Aorta (tissue), 5 donors: ENCODE measurements at places on chromosomes 3 and 15. TPM values are rescaled to one million over a fixed set of nuclear protein-coding genes. Genes with fewer than 3 reads are reported as not detected.

SLC22A14 gene
- total RNA-seq: 0.42 TPM

ARHGAP11A gene
- 4.3 TPM for total RNA-seq

NPAP1 gene
- not detected for total RNA-seq

PIERCE2 gene
- 2.7 TPM for total RNA-seq

UBAP1L gene
- 10.3 TPM for total RNA-seq

MRAS gene
- total RNA-seq: 46.3 TPM

BFSP2 gene
- total RNA-seq: not detected

RCCD1 gene
- 12.3 TPM for total RNA-seq

EPHA6 gene
- total RNA-seq: 2.8 TPM

GOLIM4 gene
- total RNA-seq: 44.6 TPM

GRCh38 chr3:78712270-78712669 is 1055.5 kb downstream of the ROBO1 start:
- no peak overlapping the region for H3K4me3 ChIP-seq
- H3K4me1 ChIP-seq: no peaks in the 10 kb centered on the region
- H3K36me3 ChIP-seq: no peaks in the 10 kb centered on the region
- H3K27ac ChIP-seq: no peak overlapping the region
- no peak for DNase-seq

DNA sequence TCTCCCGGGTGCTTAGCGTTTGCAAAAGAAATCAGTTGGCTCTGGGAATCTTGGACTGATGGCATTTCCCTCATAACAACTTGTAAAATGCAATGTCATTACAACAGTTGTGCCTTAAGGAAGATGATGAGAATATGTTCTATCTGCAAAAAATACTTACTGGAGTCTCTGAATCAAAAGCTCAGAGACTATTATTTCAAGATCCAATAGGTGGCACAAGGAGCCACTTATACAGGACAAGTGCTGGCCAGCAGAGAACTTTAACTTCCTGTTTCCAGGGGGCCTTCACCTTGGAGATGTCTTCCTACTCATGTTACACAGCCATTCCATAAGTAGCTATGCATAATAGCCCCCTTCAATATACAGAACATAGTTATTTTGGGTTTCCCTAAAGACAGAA is 8.9 kb upstream of the RPS27L start:
- no peak overlapping the region for H3K4me3 ChIP-seq
- H3K27me3 ChIP-seq: no peaks in the 10 kb centered on the region
- no peaks in the 10 kb centered on the region for H3K36me3 ChIP-seq
- H3K4me1 ChIP-seq: no peaks in the 10 kb centered on the region
- H3K27ac ChIP-seq: no peak overlapping the region
- no peak for DNase-seq

DNA sequence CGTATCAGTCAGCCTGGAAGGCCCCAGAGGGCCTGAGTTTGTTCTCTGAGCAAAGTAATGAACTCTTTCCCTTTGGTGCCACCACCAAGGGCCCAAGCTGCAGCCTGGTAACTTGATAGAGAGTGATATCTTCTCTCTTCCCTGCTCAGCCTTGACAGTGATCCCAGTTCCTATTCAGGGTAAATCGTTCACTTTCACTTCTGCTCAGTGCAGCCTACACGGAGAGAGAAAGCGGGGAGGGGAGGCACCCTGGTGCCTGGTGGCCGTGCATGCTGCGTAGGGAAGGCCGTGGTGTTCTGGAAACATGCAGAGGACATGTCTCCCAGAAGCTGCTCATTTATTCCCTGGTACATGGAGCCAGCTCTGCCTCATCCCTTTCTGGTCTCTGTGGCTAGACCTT is 54.9 kb downstream of the KIF9 start:
- H3K36me3 ChIP-seq: no peaks in the 10 kb centered on the region
- H3K27me3 ChIP-seq: no peaks in the 10 kb centered on the region
- H3K27ac ChIP-seq: no peak overlapping the region
- no peaks in the 10 kb centered on the region for H3K4me1 ChIP-seq

DNA sequence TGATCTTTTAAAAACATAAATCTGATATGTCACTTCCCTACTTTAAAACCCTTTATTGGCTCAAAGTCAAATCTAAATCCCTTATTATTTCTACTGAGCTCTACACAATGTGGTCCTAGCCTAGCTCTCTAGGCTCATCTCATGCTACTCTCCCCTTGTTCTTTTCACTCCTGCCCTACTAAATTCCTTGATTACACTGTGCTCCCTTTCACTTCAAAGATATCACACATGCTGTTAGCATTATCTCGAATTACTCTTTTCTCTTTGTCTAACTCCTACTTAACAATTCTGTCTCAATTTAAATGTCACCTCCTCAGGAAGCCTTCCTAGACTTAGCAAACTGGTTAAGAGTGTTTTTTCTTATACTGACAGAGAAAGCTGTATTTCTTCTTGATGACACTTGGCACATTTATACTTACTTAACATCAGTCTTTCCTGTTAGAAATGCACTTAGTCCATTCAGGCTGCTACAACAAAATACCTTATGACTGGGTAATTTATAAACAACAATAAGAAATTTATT is 102.0 kb downstream of the SCAPER start:
- no peak overlapping the region for H3K27ac ChIP-seq
- no peaks in the 10 kb centered on the region for H3K27me3 ChIP-seq
- H3K36me3 ChIP-seq: peaks cover 8% of the 10 kb centered on the region
- H3K4me1 ChIP-seq: no peaks in the 10 kb centered on the region
- no peak for DNase-seq

DNA sequence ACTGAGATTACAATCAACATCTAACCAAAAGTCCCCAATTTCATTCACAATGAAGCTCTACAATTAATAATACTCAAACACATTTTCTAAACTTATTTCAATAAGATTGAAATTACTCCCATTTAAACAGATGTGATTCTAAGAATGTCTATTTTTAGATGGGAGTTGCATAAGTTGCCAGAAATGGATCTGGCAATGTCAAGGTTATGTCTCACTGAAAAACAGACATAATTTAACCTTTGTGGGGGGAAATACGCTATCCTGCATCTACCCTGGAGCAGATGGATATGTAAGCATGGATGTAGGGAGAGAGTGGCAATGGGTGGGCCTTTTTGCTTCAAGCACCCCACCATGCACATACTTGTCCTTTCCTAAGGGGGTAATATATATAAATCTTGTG is 6.7 kb upstream of the EIF1B start:
- H3K4me1 ChIP-seq: no peaks in the 10 kb centered on the region
- no peak for DNase-seq
- H3K36me3 ChIP-seq: no peaks in the 10 kb centered on the region
- H3K27me3 ChIP-seq: no peaks in the 10 kb centered on the region

DNA sequence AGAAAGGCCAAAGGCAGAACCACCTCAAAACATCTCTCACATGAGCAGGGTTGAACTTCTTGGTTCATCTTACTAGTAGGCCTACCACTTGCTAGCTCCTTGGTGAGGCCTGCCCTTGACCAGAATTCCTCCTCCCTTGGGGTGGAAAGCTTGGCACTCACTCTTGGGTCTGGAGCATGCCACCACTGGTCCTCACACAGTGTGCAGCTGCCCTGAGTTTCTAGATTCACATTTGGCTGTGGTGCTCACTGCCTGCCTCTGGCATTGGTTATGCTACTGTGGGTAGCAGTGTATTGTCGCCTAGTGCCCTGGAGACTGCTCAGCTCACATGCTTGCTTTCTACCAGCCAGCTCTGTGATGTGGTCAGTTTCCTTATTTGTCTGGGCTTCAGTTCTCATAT is 23.7 kb downstream of the OXNAD1 start:
- no peak overlapping the region for H3K4me3 ChIP-seq
- no peaks in the 10 kb centered on the region for H3K27me3 ChIP-seq
- peak overlapping the region; percentile 13 for H3K27ac ChIP-seq
- no peak for DNase-seq
- H3K36me3 ChIP-seq: no peaks in the 10 kb centered on the region

DNA sequence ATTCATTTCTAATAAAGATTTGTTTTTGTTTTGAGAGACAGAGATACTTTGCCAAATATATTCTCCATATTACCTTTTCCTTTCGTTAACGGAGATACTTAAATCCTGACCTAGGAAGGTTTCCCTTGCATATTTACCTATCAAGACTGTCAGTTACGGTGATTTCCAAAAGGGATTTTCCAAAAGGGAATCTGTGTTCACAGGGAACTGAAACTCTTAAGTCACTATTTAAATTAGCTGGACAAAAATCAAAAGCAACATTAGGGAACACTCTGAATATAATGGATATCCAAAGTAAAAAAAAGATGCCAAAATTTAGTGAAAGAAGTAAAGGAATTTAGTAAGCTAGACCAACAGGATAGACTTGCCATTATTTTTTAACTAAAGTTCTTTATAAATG is 576 bp downstream of the LRRFIP2 start:
- peak overlapping the region; percentile 22 for H3K4me3 ChIP-seq
- H3K27me3 ChIP-seq: no peaks in the 10 kb centered on the region
- no peaks in the 10 kb centered on the region for H3K36me3 ChIP-seq

DNA sequence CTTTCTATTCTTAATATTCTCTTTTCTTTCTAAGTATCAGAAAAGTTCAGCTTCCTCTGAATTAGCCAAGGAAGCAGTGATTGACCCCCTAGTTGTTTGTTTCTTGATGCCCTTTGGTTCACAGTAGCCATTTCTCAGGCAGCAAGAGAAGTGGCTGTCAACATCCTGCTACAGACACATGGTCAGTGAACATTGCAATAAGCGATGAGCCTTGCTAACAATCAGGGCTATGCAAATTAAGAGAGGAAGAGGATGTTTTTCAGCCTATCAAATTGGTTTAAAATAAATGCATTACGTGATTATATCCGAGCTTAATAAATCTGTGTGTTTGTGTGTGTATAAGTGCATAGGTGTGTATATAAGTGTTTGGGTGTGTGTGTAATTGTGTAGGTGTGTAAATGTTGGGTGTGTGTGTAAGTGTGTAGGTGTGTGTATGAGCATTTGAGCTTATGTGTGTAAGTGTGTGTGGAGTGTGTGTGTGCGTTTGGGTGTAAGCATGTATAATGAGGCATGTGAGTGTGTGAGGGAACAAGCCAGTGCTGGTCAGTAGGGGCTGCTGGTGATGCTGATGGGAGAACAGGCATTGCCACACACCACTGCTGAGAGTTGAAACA is 78.1 kb upstream of the XCR1 start:
- H3K27ac ChIP-seq: no peak overlapping the region
- no peaks in the 10 kb centered on the region for H3K36me3 ChIP-seq
- H3K27me3 ChIP-seq: no peaks in the 10 kb centered on the region
- H3K4me3 ChIP-seq: no peak overlapping the region
- DNase-seq: no peak
- no peaks in the 10 kb centered on the region for H3K4me1 ChIP-seq

GRCh38 chr3:184503647-184504046 is 57.9 kb upstream of the EPHB3 start:
- no peak overlapping the region for H3K27ac ChIP-seq
- peaks cover 5% of the 10 kb centered on the region for H3K27me3 ChIP-seq
- no peaks in the 10 kb centered on the region for H3K4me1 ChIP-seq
- H3K36me3 ChIP-seq: no peaks in the 10 kb centered on the region
- no peak for DNase-seq

GRCh38 chr15:99201408-99202175 is 47.8 kb downstream of the TTC23 start:
- no peak for DNase-seq
- H3K4me1 ChIP-seq: no peaks in the 10 kb centered on the region
- H3K27ac ChIP-seq: no peak overlapping the region
- H3K4me3 ChIP-seq: no peak overlapping the region
- H3K27me3 ChIP-seq: no peaks in the 10 kb centered on the region

- H3K27me3 ChIP-seq: no peaks in the 10 kb centered on the region
- H3K4me1 ChIP-seq: no peaks in the 10 kb centered on the region
- no peak overlapping the region for H3K4me3 ChIP-seq
- no peaks in the 10 kb centered on the region for H3K36me3 ChIP-seq
- no peak overlapping the region for H3K27ac ChIP-seq
These were observed 13.1 kb upstream of the ALDH1A2 start for GRCh38 chr15:58078591-58078990.

GRCh38 chr3:54279005-54279583 is 156.7 kb downstream of the CACNA2D3 start:
- no peak for DNase-seq
- H3K4me1 ChIP-seq: no peaks in the 10 kb centered on the region
- no peak overlapping the region for H3K27ac ChIP-seq
- no peak overlapping the region for H3K4me3 ChIP-seq

GRCh38 chr15:37758412-37758811 is 176.0 kb upstream of the TMCO5A start:
- no peak overlapping the region for H3K27ac ChIP-seq
- no peaks in the 10 kb centered on the region for H3K27me3 ChIP-seq
- no peaks in the 10 kb centered on the region for H3K36me3 ChIP-seq
- no peak for DNase-seq

DNA sequence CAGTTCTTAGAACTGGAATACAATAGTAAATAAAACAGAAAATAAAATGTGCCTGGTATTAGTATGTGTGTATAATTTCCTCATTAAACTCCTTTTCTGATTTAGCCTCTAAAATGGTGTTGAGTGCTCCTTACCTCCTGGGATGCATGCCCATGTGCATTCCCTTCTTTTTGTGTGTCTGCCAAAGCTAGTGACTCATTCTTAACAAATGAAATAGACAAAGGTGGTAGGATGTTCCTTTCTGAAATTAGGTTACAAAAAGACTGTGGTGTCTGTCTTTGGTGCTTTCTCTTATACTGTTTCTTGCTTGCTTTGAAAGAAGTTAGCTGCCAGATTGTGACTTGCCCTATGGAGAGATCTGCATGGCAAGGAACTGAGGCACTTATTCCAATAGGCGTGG is 623.7 kb downstream of the GRM7 start:
- no peak for DNase-seq
- no peaks in the 10 kb centered on the region for H3K27me3 ChIP-seq
- H3K4me3 ChIP-seq: no peak overlapping the region
- no peaks in the 10 kb centered on the region for H3K4me1 ChIP-seq
- no peaks in the 10 kb centered on the region for H3K36me3 ChIP-seq

GRCh38 chr3:4476496-4476895 is 9.4 kb upstream of the SUMF1 start:
- no peaks in the 10 kb centered on the region for H3K4me1 ChIP-seq
- no peaks in the 10 kb centered on the region for H3K27me3 ChIP-seq
- no peak overlapping the region for H3K27ac ChIP-seq

- peaks cover 14% of the 10 kb centered on the region for H3K4me1 ChIP-seq
- DNase-seq: no peak
- no peak overlapping the region for H3K27ac ChIP-seq
- H3K36me3 ChIP-seq: no peaks in the 10 kb centered on the region
These were observed 88.7 kb downstream of the LIPC start for GRCh38 chr15:58520464-58520863.

DNA sequence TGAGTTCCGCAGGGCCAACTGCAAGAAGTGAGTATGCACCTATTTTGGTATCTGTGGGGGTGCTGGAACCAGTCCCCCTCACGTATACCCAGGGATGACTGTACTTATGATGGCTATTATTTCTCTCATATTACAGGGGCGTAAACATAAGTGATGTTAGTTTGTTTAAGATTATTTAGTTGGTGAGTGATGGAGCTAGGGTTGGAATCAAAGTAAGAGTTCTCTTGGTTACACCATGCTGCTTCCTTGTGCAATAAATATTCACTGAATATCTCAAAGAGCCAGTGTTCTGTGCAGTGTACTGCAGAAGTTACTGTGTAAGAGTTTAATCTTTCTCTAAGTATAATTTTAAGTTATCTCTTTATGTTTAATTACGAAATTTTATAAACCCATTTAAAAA is 12.8 kb upstream of the UTS2B start:
- H3K36me3 ChIP-seq: no peaks in the 10 kb centered on the region
- peak overlapping the region; percentile 57 for H3K27ac ChIP-seq
- H3K27me3 ChIP-seq: no peaks in the 10 kb centered on the region
- H3K4me3 ChIP-seq: no peak overlapping the region
- DNase-seq: no peak
